ENCODE measurements at places on chromosomes 4 and X.
A peak's percentile ranks its signal among the peaks of the same experiment; 100 is the strongest.

DNA sequence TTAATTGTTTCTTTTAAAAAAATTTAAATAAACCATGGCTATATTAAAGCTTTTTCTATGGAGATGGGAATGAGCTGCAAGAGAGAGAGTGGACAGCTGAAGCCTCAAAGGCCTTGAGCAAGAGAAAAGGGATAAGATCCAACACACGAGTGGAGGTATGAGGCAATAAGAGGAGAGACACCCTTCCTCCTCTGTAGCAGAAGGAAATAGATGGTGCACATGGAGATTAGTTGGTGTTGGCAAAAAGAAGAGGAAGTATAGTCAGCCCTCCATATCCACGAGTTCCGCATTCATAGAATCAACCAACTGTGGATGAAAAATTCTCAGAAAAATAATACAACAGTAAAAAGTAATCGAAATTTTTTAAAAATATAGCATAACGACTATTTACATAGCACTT, 3.2 kb downstream of the CXorf38 start:
- DNase-seq = peak; percentile 5

DNA sequence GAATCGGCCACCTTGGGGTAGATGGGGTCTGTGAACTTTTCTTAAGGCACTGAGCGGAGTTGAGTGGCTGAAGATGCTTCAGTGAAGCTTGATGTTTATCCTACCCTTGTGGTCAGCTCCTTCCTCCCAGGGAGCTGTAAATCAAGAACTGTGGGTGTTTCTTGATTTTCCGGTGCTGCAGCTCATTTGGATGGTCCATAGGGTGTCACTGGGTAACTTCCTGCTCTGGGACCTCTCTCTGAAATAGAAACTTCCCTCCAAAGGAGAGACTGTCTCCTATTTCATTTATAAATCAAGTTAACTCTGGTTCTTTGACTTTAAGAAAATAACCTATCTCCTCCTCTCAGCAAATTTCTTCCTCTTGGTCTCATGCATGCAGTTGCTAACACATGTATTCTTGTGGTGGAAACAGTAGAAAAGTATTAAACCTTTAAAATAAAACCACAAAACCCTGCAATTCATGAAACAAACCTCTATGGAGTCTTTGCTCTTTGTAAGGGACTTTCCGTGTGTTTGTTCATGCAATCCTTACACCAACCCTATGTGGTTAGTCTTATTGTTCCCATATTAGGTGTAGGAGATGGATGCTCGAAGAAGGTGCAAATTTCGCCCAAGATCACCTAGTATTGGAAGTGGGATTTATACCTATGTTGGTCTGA, 110.3 kb downstream of the SHROOM3 start:
- DNase-seq = peak; percentile 65

GRCh38 chr4:123593655-123594054, 197.1 kb downstream of the SPRY1 start:
- no peak for DNase-seq

- DNase-seq = no peak
These were observed 256.1 kb upstream of the PITX2 start for GRCh38 chr4:110878956-110879355.

All from fibroblast of skin of right biceps (primary cell).